ENCODE measurements at places on chromosomes 3 and 15.

DNA sequence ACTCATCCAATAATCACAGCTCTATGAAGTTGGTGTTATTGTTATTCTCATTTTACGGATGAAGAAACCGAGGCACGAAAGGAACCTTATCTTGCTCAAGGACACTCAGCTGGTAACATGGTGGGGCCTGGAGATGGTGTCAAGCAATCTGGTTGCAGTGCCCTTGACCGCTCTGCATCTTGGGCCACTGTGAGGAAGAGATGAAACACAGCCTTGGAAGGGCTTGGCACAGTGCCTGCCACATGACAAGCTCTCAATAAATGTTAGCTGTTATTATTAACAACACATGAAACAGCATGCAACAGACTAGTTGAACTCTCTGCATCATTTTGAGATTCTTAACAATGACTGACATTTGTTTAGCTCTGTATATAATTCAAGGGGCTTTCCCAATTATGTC lies 10.1 kb upstream of the ITGA11 start:
- DNase-seq, result no peak

- DNase-seq, result no peak
Observed at GRCh38 chr3:160001148-160001760, 12.6 kb downstream of the IL12A start.

GRCh38 chr3:9047452-9048346 lies 84.4 kb upstream of the RAD18 start:
- no peak for DNase-seq

- DNase-seq, result no peak
Observed at GRCh38 chr3:142608631-142609030, 12.4 kb downstream of the PLS1 start.

GRCh38 chr3:149214702-149215101 lies 6.9 kb downstream of the CP start:
- DNase-seq, result no peak

- no peak for DNase-seq
Observed at GRCh38 chr3:127749361-127749760, 73.0 kb downstream of the MGLL start.

DNA sequence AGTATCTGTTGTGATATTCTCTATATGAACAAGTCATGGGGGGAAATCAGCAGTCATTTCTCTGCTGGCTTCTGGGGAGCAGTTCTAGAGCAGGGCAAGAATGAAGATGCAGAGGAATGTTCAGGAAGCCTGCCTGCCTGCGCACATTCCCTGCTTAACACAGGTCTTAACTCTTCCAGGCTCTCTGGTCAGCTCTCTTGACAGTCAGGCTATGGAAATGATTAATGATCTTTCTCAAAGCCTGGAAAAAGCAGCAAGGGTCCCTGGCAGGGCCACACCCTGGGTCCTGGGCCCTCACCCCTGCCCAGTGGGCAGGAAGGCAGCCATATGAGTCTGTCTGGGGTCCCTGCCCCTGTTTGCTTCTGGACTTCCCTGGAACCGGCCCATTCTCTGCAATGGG lies 31.4 kb upstream of the CLK3 start:
- no peak for DNase-seq

DNA sequence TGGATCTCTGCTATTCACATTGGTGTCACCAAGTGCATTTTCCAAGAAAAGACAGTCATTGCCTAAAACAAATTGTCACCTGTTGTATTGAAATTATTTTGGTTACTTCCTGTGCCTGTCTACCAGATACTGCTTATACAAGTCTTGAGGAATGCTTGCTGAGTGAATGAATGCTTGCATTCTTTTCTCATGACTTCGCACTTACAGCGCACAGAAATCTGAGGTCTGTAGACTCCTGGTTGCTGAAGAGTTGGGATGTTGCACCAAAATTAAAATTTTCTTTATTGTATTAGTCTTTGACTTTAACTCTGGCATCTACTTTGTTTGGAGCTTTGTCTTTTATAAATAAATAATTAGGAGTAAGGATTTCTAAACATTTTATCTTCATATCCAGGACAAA lies 28.4 kb downstream of the SH3GL3 start:
- no peak for DNase-seq

GRCh38 chr3:175233957-175234940 lies 375.1 kb downstream of the NAALADL2 start:
- DNase-seq, result no peak

- no peak for DNase-seq
Observed at GRCh38 chr3:47433796-47434195, 41.9 kb downstream of the SCAP start.

GRCh38 chr15:87461631-87462030 lies 794.9 kb downstream of the NTRK3 start:
- DNase-seq, result no peak

DNA sequence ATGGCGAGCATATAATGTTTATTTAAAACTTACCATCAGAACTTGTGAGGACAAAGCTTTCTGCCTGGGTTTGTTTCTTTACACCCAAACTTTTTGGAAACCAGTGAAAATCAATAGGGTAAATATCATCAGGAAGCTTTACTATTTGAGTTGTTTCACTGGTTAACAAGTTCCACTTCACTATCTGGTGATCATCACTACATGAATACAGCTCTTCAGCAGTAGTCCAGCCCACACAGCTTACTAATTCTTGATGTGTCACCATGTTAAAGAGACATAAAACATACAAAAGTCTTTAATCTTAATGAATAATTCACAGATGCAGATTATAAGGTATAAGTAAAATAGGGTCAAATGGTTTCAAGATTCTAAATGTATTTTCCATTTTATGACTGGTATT lies 17.6 kb downstream of the IFT80 start:
- DNase-seq, result no peak

- no peak for DNase-seq
Observed at GRCh38 chr3:124577494-124578167, 152.6 kb upstream of the UMPS start.

GRCh38 chr3:97089621-97090020 lies 275.2 kb downstream of the EPHA6 start:
- no peak for DNase-seq

- DNase-seq, result no peak
Observed at GRCh38 chr15:29312387-29312786, 42.8 kb upstream of the NSMCE3 start.

DNA sequence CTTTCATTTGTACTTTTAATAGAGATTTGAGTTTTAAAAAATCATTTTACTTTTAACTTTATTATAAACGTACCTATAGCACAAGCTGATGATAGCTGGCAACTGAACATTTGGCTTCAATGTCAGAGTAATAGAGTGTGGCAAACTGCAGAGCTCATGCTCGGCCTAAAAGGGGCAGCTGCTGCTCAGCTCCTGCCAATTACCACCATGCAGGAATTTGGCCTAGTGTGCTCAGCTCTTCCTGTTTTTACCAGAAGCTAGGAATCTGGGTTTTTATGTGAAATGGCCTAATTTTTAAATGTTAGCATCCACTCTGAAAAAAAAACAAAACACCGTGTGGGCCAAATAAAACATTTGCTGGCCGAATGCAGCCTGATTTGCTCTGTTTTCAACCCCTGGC lies 1.8 kb downstream of the IFT122 start:
- DNase-seq, result no peak

DNA sequence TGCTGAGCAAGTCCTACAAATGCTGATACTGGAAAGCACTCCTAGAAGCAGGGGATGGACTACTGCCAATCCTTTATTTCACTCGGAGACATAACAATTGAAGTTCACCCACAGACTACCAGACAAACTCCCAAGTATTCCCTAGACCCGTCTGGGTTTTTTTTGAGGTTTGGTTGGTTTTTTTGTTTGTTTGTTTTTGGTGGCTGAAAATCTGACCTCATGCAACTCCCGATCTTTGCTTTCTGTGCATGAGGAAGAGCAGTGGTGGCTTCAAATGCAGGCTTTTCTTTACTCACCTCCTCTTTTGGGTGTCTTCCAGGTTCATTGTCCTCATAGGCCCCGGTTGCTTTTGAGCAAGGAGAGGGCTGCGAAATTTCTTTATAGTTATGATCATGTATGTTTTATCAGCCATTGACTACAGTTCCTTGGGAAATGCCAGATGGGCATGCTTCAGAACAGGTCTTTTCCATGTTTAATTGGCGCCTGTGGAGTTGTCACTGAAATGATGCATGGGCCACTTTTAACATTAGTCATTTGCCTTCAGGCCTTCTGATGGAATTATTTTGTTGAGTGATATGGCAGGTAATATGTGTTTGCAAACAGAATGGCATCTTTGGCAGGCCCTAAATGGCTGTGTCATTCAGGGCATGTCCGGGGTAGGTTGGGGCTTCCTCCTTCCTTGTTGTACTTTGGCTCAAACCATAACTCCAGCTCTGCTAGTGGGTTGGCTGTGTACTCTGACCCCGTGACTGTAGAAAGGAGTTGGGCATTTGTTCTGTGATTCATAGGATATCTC lies 81.3 kb upstream of the ZBED2 start:
- DNase-seq, result no peak

DNA sequence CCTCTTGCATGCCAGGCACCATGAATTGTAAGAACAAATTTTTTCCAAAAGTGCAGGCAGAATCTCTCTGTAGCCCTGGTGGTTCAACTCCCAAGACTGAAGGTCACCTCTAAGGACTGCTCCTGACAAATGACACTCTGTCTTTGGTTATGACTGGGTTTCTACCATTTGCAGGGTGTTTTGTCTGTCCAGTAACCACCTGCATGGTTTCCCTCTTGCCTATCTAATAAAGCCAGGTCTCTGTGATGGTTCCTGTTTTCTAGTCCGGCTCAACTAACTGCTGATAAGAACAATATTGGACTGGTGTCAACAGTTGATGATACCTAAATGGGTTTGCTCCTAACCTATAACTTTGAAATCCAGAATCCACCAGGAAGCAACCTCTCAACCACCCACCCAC lies 43.7 kb downstream of the ATP8B4 start:
- DNase-seq, result no peak

DNA sequence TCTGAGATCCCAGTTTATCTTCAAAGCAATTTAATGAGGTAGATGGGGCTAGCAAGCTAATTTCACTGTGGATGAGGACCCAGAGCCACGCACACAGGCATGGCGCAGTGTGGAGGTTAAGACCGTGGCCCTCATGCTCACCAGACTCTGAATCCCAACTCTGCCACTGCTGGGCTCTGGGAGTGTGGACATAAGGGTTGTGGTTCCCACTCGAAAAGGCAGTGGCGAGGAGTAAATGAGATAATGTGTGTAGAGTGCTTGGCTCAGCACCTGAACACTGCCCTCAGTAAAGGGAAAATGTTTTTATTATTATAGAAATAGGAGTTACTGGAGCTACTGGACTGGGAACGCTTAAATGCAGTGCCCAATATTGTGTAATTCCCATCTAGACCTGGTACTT lies 243.5 kb upstream of the TPM1 start:
- DNase-seq, result no peak

DNA sequence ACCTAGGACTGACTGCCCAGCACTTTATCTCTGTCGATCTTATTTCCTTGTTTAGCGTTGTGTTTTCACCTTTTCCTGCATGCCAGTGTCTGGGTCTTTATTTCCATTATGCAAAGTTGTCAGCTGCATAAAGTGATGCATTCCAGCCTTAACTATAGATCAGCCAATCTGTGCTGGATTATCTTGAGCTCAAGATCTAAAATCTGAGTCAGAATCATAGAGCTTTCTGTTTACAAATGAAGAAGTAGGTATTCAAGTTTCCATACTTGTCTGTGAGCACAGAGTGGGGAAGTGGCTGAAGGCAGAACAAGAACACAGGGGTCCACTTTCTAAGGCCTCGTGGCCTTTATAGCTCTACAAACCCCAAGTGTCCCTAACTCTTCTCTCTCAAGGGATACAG lies 82.4 kb upstream of the PLCL2 start:
- no peak for DNase-seq

GRCh38 chr3:10188804-10189556 lies 24.3 kb downstream of the IRAK2 start:
- no peak for DNase-seq

DNA sequence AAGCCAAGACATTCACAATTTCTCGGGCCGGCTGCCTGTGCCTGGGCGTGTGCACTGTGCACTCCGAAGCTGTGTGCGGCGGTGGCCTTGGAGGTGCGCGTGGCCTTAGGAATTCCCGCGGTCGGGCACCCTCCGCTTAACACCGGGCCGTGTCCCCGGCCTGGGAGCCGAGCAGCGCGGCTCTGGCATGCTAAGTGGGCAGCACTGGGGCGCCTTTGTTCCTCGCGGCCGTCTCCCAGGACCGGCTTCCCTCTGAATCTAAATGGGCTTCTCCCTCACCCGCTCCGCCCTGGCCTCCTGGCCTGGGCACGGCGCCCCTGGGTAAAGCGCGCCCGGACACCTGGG lies 498 bp upstream of the ARNT2 start:
- DNase-seq, result no peak

GRCh38 chr15:66362776-66363175 lies 6.3 kb upstream of the TIPIN start:
- no peak for DNase-seq

- no peak for DNase-seq
Observed at GRCh38 chr3:64927689-64928088, 239.9 kb upstream of the ADAMTS9 start.

- DNase-seq, result no peak
Observed at GRCh38 chr15:50150349-50150748, 31.3 kb upstream of the ATP8B4 start.

DNA sequence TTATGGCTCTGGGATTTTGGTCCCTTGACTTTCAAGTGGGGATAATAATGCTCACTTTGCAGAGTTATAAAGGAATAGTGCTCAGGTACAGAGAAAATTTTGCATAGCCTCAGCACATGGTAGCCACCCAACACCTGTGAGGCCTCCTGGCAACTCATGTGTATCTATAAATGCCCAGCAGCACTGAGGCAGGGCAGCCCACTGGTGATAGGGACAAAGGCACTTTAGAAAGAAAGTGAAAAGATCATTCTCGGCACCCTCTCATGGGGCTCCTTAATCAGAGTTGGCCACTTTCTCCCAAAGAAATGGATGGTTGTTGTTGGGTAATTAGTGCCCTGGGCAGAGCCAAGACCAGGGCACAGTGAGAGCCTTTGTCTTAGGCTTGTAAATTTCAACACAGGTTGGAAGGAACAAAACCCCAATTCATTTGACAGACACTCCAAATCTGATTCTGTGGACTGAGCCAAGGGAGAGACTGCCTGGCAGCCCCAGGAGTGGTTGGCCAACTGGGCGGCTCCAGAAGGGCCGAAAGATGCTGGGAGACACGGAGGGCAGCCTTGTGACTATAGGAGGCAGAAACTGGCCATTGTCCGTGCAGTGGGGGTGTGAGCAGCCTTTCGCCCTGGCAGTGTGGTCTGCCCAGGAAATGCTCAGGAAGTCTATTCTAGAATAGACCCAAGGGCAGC lies 213.2 kb upstream of the RGMA start:
- DNase-seq, result no peak

DNA sequence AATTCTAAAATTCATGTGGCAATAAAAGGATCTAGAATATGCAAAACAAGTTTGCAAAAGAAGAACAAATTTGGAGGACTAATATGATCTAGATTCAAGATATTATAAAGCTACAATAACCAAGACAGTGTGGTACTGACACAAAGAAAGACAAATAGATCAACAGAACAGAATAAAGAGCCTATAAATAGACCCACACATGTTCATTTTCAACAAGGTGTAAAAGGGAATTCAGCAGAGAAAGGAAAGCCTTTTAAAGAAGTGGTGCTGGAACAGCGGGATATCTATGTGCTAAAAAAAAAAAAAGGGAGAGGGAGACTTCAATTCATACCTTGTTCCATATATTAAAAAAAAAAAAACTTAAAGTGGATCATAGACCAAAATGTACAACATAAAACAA lies 149.0 kb downstream of the WDR76 start:
- DNase-seq, result no peak

GRCh38 chr3:194166682-194167479 lies 30.9 kb downstream of the HES1 start:
- no peak for DNase-seq
